Fibroblast of skin of right biceps (primary cell): ENCODE measurements at places on chromosomes 12 and 14.
A peak's percentile ranks its signal among the peaks of the same experiment; 100 is the strongest.

DNA sequence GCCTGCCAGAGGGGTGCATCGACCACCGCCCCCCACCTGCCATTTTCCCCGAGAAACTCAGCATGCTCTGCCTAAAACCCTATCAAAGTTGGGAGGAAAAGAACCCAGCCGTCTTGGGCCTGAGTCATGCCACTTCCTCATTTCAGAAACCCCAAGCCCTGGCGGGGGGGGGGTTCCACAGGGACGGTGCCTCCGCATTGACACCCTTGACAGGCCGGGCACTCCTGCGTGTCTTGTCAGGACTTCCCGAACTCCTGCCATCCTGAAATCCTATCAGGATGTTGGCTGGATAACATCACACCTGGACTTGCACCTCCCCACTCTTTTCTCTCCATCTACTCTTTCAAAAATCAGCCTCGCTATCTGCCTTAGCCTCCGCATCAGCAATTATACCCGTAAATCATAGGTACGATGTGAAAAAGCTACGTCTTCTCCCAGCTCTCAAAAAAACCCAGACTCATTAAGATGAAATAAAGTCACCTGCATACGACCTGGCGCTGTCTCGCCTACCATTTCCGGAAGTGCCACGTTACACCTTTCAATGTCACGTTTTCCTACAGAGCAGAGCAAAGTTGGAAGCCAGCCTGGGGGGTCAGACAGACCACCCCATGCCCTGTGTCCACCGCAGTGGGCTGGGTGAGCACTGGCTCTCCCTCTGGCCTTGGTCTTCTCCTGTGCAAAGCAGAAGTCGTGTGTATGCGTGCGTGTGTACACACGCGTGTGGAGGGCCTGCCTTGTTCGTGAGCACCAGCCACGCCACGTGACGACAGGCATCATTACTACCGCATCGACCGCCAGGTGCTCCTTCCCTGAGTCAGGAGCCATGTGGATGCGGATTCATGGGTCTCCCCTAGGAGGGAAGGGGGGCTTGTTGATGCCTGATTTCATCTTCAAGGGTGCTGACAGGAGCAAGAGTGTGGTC lies 96.7 kb downstream of the RFLNA start:
- DNase-seq, result peak; percentile 68

- peak; percentile 55 for DNase-seq
These were observed 105.1 kb downstream of the BMP4 start for GRCh38 chr14:53851394-53852090.

DNA sequence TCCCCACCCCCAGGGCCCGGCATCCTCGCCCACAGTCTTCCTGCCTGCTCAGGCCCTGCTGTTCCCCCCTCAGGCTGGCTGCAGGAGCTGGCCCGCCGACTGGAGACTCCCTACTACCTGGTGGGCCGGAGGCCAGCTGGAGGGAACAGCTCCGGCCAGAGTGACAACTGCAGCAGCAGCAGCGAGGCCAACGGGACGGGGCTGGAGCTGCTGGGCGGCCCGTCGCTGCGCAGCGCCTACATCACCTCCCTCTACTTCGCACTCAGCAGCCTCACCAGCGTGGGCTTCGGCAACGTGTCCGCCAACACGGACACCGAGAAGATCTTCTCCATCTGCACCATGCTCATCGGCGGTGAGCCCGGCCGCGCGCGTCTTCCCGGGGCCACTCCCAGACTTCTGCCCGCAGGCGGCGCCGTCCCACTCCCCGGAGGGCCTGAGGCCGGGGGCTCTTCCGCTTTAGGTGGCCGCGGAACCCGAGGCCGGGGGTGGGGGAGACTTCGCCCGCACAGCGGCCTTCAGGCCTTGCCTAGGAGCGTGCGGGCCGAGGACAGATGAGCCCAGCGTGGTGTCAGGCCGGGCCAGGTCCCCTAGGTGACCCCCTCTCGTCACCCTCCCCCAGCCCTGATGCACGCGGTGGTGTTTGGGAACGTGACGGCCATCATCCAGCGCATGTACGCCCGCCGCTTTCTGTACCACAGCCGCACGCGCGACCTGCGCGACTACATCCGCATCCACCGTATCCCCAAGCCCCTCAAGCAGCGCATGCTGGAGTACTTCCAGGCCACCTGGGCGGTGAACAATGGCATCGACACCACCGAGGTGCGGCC lies 10.2 kb downstream of the KCNH3 start:
- peak; percentile 36 for DNase-seq

DNA sequence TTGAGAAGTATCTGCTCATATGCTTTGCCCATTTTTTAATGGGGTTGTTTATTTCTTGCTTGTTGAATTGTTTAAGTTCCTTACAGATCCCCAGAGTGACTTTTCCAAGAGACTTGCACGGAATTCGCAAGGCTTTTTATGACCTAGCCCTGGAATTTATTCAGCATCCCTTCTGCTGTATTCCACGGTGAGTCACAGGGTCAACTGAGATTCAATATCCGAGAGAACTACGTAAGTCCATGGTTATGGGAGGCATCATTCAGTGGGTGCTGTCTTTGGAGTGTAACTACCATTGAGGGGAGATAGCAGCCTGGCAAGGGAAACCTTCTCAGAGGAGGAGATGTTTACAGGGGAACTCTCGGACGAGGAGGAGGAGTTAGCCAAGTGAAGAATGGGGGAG lies 20.9 kb upstream of the GPRC5A start:
- peak; percentile 99 for DNase-seq

DNA sequence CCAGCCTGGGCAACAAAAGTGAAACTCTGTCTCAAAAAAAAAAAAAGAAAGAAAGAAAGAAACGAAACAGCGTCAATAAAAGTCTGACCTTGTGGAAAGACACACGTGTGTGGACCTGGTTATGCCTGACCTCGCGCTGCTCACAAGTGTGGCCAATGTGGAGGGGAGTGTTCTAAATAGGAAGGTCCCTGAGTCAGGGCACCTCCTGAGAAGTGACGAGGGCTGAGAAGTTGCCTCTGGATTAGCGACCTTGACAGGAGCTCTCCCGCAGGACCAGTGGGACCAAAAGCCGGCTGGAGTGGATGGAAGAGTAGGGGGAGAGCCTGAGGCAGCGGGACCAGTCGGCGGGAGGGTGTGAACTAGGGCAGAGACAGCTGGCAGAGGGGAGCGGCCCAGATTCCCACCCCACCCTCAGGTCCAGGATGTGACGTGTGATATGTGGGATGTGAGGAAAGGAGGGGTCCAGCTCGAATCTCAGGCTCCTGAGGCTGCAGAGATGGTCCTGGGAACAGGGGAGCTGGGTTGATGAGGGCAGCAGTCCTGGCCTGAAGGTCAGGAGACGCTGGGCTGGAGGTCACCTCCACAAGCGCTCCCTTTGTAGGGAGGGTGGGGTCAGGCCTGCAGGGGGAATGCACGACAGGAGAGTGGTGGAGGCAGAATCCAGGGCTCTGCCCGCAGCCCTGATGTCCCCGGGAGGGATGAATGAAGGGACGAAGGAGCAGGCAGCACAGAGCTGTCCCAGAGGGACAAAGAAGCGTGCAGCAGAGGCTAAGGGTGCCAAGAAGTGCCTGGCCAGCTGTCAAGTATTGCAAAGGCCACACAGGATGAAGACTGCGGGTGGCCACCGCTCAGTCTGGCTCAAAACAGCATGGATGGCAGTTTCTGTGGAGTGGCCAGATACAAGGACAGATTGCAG lies 24.8 kb upstream of the GPR68 start:
- no peak for DNase-seq

DNA sequence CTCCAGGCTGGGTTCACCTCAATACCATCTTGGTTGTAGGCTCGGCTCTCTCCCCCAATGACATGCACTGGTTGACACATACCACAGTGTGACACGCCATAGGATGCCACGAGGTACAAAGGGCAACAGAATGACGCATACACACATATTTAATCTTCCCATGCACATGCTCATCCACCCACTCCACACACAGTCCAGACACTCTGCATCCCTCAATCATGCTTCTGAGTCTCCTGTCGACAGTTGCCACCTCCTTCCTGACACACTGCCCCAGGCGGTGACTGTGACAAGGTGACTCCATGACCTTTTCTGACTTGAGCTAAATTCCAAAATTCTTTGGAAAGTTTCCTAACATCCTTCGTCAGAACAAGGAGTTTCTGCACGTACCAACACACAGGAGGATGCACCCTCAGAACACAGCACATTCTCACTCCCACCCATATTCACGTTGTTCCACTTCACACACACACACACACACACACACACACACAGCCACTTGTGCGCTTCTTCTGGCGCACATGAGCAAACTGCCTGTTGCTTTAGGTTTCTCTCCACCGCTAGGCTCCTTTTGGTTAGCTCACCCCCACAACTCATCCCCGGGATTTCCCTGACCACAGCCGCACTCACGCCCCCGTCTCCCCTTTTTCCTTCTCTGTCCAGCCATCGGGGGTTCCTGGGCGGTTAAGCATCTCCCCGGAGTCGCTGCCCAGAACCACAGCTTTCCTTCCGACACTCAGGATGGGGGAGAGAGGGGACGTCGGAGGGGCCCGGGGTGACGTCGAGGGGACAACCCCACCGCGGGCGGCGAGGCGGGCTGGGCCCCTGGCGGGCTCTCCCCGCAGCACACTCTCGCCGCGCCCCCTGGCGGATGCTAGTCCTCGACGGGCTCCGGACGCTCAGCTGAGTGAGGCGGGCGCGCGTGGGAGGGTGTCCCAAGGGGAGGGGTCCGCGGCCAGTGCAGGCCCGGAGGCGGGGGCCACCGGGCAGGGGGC lies 536 bp upstream of the WNT1 start:
- peak; percentile 59 for DNase-seq

GRCh38 chr14:76326918-76327689 lies 48.8 kb upstream of the ESRRB start:
- no peak for DNase-seq
